ENCODE measurements at places on chromosomes 2 and 18.

- no peak for DNase-seq
Measured at GRCh38 chr2:5911718-5912117, 219.5 kb downstream of the SOX11 start.

GRCh38 chr2:6443061-6443823 is 422.5 kb downstream of the CMPK2 start:
- DNase-seq = no peak

DNA sequence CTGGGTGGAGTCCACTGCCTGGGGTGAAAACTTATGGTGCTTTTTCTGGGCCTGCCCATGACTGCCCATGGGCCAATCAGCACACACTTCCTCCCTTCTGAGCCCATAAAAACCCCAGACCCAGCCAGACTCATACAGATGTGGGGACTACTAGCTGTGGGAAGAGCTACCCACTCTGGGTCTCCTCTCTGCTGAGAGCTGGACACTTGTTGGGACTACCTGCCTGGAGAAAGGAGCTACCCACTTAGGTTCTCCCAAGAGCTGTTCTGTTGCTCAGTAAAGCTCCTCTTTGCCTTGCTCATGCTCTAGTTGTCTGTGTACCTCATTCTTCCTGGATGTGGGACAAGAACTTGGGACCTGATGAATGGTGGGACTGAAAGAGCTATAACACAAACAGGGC is 119.6 kb upstream of the SLC38A11 start:
- no peak for DNase-seq

- no peak for DNase-seq
Measured at GRCh38 chr2:161650116-161651015, 26.1 kb downstream of the SLC4A10 start.

DNA sequence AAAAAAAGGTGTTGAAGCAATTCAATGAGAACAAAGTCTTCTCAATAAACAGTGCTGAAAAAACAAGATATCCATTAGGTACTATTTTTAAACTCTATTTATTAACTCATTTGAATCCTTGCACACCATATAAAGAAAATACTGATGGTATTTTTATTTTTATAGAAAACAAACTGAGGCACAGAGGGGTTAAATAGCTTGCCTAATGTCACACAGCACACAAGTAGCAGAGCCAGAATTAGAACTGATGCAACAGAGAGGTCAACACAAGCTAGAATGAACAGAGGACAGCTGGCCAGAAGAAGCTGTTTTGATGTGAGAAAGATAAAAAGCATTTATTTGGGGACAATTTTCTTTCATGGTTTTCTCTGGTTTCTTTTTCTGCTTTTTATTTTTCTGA is 99.4 kb upstream of the RGPD4 start:
- no peak for DNase-seq

GRCh38 chr2:232361646-232362045 is 16.9 kb upstream of the ALPP start:
- no peak for DNase-seq

DNA sequence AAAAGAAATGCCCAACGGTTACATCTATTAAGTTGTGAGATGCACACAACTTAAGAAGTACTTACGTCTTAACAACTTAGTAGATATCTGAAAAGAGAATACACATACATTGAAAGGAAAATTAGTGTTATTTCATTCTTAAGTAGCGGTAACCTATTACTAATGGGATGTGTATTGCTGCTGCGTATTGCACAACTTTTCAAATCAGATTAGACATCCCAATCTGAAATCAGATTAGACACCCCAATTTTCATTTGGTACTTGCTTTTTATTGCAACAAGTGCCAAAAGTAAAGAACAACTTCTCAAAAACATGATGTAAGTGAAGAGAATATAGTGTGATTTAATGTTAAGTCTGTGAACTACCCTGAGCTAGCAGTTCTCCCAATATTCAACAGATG is 155.5 kb downstream of the DSC3 start:
- no peak for DNase-seq

DNA sequence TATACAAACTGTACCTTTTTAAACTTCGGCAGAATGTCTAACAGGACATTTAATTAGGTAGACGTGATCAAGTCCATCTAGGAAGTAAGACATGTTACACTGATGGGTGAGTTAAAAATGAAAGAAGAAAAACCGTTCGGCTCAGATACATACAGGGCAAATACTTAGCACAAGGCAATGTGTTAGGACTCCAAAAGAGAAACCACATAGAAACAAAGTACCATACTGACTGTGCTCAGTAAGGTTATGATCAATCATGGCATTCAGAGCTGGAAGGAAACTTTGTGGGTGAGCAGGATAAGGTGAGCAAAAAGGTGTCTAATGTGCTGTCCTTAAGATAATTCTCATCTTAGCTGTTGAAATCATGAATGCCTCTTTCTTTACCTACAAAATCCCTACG is 211.9 kb downstream of the STK39 start:
- no peak for DNase-seq

- no peak for DNase-seq
Measured at GRCh38 chr2:156004459-156004858, 328.1 kb downstream of the NR4A2 start.

DNA sequence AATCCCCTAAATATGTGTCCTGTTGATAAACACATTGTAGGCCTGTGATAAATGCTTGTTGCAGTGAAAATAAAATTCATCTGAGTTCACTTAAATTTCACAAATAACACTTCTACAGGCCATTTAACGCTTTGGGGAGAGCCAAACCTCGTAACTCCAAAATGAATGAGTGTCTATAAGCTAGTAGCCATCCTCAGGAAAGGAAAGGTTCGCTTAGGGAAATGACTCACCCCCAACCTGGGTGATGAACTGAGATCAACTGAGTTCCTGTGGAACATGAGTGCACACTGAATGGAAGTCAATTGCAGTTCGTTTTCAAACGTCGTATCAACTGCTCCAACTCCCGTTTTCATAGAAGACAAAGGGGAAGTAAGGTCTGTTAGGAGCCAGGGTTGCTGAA is 527.6 kb upstream of the ID2 start:
- no peak for DNase-seq

DNA sequence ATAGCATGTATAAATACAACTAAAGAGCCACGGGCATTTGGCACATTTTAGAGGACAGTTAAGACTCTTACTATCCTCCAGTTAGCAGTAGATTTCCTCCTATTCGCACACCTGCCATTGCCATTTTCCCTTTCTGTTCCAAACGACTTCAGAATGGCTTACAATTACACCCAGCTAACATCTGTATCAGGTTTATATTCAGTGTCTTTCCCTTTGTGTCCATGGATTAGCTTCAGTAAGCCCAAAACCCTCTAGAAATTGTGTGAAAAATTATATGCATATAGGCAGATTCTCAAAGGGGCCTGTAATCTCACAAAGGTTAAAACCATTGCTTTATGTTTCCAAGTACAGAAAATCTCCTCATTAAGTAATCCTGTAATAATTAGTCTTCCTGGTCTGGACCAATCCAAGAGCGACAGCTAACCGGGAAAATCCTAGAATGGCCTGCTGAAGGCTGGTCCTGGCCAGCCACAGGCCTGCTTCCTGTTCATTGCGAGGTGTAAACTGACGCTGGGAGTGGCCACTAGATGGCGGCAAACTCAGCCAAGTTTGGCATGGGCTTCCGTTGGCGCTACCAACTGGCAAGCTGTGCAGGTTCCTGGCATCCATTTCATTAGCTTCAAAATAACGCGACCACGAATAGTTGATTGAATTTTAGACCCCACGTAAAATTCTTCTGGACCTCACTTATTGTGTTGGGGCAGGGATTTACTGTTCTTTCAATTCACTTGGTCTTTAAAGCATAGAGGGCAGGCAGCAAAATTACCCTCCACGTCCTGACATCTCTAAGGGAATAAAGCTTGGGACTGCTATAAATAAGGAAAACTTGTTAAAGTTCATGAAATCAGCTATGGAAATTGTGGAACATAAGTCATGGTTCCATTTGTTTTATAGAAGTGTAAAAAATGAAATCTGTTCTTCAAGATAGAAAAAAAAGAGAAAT is 17.1 kb downstream of the ARHGAP25 start:
- peak; percentile 84 for DNase-seq

GRCh38 chr2:168912901-168913369 is 11.8 kb downstream of the G6PC2 start:
- peak; percentile 58 for DNase-seq

DNA sequence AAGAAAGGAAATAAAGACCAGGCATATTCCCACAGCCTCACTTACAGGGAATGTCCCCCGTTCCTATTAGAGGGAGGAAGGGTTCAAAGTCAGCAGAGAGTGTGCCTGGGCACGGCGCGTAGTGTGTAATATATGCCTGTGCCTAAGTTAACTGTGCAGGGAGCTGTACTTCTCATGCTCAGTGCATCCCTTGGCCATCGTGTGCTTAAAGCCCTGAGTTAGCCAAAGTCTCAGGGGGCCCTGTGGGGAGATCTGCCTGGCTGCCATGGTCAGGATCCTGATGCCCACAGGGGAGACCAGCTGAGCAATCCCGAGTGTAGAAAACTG is 48.4 kb downstream of the TEX51 start:
- DNase-seq = no peak

GRCh38 chr2:54941248-54941984 is 108.8 kb downstream of the RTN4 start:
- no peak for DNase-seq

GRCh38 chr2:148926981-148927401 is 52.0 kb downstream of the KIF5C start:
- DNase-seq = no peak

- DNase-seq = no peak
Measured at GRCh38 chr2:220981926-220982325, 590.2 kb downstream of the EPHA4 start.

DNA sequence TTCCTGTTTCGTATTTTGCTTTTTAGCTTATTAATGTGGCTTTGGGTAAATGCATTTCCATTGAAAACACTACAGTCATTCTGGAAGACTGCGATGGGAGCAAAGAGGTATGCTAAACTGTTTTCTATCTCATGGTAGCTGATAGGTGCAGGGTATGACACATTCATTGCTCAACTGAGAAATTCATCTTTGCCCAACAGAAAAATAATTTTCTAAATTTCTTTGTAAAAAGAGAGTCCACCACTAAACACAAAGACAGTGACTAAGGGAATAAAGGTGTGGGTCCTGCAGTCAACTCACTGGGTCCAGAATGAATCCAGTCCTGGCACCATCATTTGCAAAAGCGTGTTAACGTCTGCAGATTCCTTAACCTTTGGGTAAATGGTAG is 19.9 kb downstream of the ERMN start:
- DNase-seq = no peak

DNA sequence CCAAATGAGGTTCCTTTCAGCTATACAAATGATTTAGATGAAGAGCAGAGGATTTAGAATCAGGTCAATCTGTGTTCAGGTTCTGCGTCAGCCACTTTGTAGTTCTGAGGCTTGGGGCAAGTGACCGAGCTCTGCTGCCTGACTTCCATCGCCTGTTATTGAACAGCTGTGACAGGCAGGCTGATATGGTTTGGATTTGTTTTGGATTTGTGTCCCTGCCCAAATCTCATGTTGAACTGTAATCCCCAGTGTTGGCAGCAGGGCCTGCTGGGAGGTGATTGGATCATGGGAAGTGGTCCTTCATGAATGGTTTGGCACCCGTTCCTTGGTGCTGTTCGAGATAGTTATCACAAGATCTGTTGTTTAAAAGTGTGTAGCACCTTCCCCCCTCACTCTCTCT is 18.6 kb downstream of the TYMS start:
- no peak for DNase-seq

GRCh38 chr2:14220101-14220500 is 412.4 kb upstream of the LRATD1 start:
- no peak for DNase-seq

GRCh38 chr2:30234180-30234971 is 3.0 kb downstream of the LBH start:
- DNase-seq = no peak
